ENCODE measurements at places on chromosomes 5 and 9.

GRCh38 chr5:39209924-39210323, 9.4 kb downstream of the FYB1 start:
- H3K27me3 ChIP-seq, result no peaks in the 10 kb centered on the region
- peak overlapping the region; percentile 84 for H3K4me3 ChIP-seq

DNA sequence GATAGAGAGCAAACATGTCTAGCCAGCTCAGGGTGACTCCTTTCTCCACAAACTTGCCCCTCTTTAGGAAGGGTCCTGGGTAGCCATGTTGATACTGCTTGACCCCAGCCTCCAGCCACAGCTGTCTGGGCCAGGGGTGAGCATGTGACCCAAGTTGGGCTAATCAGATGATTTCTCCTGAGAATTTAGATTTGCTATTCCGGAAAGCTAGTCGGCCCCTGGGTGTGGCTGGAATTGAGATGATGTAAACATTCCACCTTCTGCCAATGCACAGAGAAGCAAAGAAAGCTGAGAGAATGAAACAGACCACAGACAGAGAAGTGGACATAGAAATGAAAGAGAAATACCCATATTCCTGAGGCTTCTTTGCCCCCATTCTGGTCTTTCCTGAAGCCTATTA, 17.8 kb upstream of the B4GALT1 start:
- H3K27me3 ChIP-seq, result peaks cover 2% of the 10 kb centered on the region
- H3K4me1 ChIP-seq, result no peaks in the 10 kb centered on the region
- H3K4me3 ChIP-seq, result no peak overlapping the region
- DNase-seq, result no peak
- no peak overlapping the region for H3K27ac ChIP-seq
- H3K36me3 ChIP-seq, result no peaks in the 10 kb centered on the region

GRCh38 chr5:71586052-71586940, 844 bp upstream of the MCCC2 start:
- peak; percentile 1 for DNase-seq
- H3K36me3 ChIP-seq, result no peaks in the 10 kb centered on the region
- H3K4me1 ChIP-seq, result peaks cover 51% of the 10 kb centered on the region
- H3K27ac ChIP-seq, result peak overlapping the region; percentile 100

GRCh38 chr5:107915176-107915812, 244.6 kb upstream of the EFNA5 start:
- H3K27me3 ChIP-seq, result no peaks in the 10 kb centered on the region
- H3K27ac ChIP-seq, result no peak overlapping the region
- H3K4me3 ChIP-seq, result no peak overlapping the region
- no peaks in the 10 kb centered on the region for H3K36me3 ChIP-seq
- DNase-seq, result no peak

GRCh38 chr9:124264823-124265233, 7.1 kb downstream of the NEK6 start:
- H3K4me3 ChIP-seq, result no peak overlapping the region
- DNase-seq, result no peak
- no peak overlapping the region for H3K27ac ChIP-seq
- H3K36me3 ChIP-seq, result no peaks in the 10 kb centered on the region
- H3K4me1 ChIP-seq, result peaks cover 4% of the 10 kb centered on the region

DNA sequence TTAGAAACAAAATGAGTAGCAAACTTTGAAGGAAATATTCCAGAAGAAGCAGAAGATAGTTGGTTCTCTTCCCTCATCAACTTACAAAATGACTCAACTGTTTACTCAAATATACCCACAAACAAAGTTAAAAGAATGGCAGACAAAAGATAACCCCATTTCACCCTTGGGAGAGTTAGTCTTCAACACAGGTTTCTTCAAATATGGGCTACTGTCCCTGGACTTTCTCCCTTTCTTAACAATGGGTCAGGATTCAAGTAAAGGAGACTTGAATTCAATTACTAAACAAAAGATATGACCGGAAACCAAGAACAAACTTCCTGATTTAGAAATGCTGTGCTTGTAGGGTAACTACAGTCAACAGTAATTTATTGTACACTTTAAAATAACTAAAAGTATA, 14.2 kb downstream of the RFX3 start:
- no peak overlapping the region for H3K4me3 ChIP-seq
- peaks cover 43% of the 10 kb centered on the region for H3K4me1 ChIP-seq
- no peak for DNase-seq
- H3K36me3 ChIP-seq, result peaks cover 6% of the 10 kb centered on the region
- H3K27ac ChIP-seq, result no peak overlapping the region

Measured in naive thymus-derived CD8-positive, alpha-beta T cell (primary cell).